ENCODE measurements at places on chromosomes 3 and 15. TPM values are rescaled to one million over a fixed set of nuclear protein-coding genes. Genes with fewer than 3 reads are reported as not detected.
A peak's percentile ranks its signal among the peaks of the same experiment; 100 is the strongest.

Gene GNB5
- 43.9 TPM for total RNA-seq

Gene RAD54L2
- 28.5 TPM for total RNA-seq

Gene ACKR4
- 2.5 TPM for total RNA-seq

DNA sequence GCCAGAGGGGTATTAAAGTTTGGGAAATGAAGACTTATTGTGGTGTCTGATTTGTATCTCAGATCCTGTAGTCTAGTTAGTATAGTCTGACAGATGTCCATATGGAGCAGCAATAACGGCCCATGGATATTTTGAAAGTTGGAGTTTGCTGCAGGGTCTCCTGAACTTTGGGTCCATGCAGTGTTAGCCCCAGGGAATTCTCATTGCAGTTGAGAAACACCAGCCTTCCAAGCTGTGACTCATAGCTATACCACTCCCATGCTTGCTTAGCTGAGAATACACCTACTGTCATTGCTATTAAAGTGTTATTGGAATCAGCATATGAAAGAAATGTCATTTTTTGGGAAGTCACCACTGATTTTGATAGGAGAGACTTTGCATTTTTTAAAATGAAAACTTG, 29.2 kb downstream of the TMOD2 start:
- H3K27ac ChIP-seq: no peak overlapping the region
- DNase-seq: no peak
- peaks cover 7% of the 10 kb centered on the region for H3K4me1 ChIP-seq
- no peaks in the 10 kb centered on the region for H3K27me3 ChIP-seq

DNA sequence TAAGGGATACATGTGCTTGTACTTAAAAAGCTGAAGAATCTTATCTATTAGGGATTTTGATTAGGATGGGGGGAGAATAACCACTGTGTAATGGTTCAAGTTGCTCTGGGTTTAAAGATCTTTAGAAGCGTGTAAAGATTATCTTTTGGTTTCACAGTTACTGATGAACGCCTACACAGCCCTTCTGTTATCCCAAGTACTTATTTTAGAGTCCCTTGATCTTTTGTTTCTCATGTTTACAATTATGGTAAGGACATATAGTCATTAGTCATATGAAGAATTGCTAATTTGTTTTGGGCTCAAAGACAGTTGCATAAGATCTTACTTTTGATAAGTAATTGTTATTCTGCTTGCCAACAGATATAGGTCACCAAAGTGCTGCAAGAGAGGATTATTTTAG, 160.1 kb downstream of the PLCL2 start:
- no peaks in the 10 kb centered on the region for H3K36me3 ChIP-seq
- H3K4me3 ChIP-seq: no peak overlapping the region
- no peak overlapping the region for H3K27ac ChIP-seq
- no peak for DNase-seq
- H3K4me1 ChIP-seq: no peaks in the 10 kb centered on the region

DNA sequence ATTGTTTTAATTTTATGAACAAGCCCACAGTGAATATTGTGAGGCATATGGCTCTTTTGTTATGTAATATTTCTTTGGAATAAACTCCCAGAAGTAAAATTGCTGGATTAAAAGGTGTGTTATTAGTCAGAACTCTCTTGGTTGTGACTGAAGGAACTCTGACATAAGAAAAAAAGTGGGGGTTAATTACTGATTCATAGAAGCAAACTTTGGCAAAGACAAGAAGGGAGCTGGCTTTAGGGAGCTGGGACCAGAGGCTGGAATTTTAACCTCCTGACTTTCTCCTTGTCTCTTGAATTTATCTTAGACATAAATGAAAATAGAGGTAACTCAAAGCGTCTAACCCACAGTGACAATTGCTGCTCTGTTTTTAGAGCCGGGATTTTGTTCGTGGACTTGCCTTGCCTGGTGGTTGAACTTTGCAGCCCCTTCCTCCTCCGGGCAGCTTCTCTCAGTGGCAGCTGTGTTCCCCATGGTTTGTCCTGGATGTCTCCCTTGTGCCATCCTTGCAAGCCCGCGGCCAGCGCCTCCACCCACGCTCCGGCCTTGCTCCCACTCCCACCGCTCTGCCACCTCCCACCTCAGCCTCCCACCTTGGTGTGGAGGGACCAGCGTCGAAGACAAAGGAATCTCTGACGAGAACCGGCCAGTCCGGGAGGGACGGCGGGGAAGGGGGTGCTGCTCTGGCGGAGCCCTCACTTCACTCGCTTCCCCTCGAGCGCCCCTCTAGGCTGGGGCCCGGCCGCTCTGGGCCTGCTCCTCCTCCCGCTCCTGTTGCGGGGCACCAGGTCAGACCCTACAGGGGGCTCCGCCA, 28.0 kb downstream of the ARHGAP31 start:
- no peaks in the 10 kb centered on the region for H3K36me3 ChIP-seq
- peak overlapping the region; percentile 96 for H3K27ac ChIP-seq
- no peaks in the 10 kb centered on the region for H3K4me1 ChIP-seq
- peak; percentile 56 for DNase-seq

All from breast epithelium (tissue), 4 donors.